ENCODE measurements at places on chromosomes 3 and 15.

- no peak for DNase-seq
These were observed 11.0 kb upstream of the C3orf49 start for GRCh38 chr3:63807961-63808565.

- peak; percentile 24 for DNase-seq
These were observed 34.9 kb upstream of the GAP43 start for GRCh38 chr3:115588201-115589115.

- no peak for DNase-seq
These were observed 125.8 kb downstream of the ECT2 start for GRCh38 chr3:172876297-172876696.

- DNase-seq = no peak
These were observed 12.2 kb downstream of the RBSN start for GRCh38 chr3:15086699-15087098.

GRCh38 chr3:139659511-139659910 is 18.3 kb downstream of the NMNAT3 start:
- DNase-seq = no peak

GRCh38 chr15:40906991-40907802 is 12.9 kb downstream of the VPS18 start:
- peak; percentile 79 for DNase-seq

DNA sequence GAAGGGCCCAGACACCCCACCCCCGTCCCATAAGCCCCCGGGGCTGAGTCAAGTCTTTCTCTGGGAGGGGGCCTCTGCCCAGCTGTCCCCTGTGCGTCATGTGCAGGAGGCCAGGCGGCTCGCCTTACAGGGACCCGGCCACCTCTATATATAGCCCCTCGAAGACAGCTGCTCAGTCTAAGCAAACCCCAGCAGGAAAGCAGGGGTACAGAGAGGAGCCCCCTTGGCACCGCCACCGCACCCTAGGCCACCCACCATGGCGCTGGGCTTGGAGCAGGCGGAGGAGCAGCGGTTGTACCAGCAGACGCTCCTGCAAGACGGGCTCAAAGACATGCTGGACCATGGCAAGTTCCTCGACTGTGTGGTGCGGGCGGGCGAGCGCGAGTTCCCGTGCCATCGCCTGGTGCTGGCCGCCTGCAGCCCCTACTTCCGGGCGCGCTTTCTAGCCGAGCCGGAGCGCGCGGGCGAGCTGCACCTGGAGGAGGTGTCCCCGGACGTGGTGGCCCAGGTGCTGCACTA is at the start of gene KLHL40:
Gene KLHL40 (plus strand): TSS at position 175 of the 519 bp plus-strand sequence. CDS start 82 bp downstream, at position 257.
- peak; percentile 62 for DNase-seq

DNA sequence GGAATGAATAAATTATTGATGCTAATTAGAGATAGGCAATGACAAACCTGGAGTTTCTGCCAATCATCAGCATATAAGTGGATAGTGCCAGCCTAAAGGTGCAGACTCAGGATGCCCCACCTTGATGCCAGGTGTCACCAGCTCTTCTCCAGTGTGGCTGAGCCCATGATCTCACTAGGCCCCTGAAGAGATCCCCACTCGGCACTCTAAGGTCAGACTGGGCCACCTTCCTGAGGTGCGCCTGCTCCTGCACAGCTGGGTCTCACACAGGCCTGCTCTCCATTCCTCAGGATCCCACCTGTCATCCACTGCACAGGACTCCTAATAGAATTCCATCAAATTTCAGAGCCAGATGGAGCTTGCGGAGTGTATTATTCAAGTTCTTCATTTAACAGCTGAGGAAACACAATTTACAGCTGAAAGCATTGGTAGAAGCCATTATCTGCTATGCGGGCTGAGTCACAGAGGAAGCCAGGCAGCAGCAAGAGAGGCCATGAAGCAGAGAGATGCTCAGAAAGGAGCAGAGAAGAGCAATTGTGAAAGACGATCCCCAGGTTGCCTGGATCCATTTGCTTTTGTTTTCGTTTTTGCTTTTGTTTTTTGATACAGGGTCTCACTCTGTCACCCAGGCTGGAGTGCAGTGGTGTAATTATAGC is 25.1 kb upstream of the FSTL1 start:
- no peak for DNase-seq

DNA sequence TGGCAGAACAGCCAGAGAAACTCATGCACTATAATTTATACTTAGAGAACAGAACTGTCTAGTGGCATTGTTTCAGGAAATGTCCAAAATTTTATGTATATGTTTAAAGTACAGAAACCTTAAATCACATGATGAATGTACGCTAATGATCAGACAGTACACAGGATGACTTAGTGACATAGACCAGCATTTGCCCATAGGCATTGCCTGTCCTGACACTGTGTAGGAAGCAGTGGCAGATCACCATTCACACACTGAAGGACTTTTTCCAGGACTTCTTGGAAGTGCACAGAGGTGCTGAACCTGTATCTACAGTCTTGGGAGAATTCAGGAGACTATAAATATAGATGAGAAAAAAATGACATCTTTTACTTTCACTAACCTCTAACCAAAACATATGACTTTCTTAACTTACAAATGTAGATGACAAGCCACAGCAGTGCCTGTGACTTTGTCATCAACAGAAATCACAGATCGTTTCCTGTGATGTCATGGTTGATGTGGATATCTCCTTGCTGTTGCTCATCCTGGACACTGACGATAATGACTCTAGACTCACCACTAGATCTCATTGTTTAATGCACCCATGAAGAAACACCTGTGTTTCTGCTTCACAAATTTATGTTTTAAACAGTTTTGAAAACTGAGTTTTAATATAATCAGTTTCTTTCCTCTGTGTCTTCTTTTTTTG is 183.2 kb downstream of the CACNA2D3 start:
- no peak for DNase-seq

DNA sequence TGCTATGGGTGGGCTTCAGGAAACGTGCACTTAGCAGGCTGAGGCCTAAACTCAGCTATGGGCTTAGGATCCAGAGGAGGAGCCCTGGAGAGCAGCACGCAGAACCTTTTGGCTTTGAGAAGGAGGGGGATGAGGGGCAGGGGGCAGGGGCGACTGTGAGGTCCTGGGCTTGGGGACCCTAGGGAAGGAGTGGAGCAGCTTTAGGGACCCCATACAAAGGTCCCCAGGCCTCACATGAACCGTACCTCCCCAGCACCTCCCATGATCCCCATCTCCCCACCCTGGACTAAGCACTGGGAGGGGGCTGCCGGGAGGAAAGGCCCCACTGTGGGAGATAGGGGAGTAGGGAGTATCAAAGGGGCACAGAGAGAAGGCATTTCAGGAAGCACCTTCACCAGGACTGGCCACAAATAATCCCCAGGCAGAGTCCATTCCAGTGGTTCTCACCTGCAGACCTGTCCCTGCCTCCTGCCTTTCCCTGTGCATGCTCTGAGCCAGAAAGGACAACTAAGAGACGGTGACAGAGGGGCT is 62.0 kb upstream of the KLF13 start:
- DNase-seq = no peak

- no peak for DNase-seq
These were observed 62.3 kb downstream of the PPARG start for GRCh38 chr3:12351145-12351544.

GRCh38 chr15:25787855-25788520 is 75.1 kb downstream of the ATP10A start:
- DNase-seq = no peak

Measured in right hindlimb (tissue), 1 donor.